AG04450 (cell line): ENCODE measurements at places on chromosomes 12 and 14.
A peak's percentile ranks its signal among the peaks of the same experiment; 100 is the strongest.

DNA sequence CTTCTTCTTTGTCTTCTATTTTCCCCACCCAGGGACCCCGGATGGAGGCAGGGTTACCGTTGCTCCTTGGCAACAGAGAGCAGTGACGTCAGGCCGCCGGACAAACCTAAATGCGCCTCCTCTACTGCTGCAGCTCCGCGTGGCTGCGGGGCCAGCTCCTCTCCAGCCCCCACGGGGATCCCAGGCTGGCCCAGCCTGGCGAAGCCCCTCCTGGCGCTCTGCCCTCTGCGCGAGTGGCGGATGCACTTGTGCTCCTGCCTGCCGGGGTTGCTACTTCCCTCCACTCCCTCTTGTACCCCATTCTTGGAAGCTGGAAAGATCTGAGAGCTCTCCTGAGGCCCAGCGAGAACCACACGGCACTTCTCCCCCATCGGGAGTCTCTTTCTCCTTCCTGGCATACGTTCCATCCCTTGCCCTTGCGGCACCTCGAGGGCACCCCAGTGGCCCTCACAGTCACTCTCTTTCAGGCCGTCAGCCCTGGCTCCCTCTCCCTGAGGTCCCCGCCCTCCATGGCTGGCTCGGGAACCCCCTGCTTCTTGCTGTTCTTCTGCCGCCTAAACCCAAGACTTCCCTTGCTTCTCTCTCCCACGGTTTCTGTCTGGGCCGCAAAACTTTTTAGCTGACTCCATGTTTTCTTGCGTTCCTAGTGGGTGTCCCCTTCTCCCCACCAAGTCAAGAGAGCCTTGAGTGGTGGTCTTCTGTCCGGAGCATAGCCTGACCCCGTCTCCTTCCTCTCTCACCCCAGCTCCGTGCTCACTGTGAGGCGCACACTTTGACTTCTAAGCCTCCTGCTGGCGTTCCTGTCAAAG, 121.7 kb downstream of the PAPOLA start:
- no peak for DNase-seq

DNA sequence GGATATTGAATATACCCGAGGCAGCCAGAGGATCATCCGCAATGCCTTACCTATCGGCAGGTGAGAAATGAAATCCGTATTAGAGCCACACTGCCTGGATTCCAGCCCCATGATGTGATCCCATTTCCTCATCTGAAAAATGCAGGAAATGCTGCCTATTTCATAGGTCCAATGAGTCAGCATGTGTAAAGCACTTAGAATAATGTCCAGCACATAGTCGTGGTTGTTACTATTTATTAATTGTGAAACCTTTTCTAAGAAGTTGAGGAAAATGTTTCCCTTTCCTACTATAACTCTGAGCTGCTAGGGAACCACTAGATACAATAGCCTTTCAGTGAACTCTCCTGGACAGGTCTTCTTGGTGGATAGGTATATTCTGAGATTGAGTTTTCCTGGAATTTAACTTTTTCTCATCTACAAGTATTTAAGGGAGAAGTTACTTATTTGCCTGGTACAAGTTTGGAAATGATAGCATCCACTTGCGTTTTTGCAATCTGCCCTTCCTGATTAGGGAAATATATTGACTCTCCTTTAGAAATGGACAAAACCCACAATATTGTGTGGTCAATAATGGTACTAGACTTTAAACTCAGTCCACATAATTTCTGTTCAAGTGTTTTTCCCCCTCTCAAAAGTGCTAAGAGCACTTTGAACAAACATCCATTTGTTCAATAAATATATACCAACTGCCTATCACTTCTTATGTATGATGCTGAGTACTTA, 12.2 kb downstream of the POLR3B start:
- peak; percentile 55 for DNase-seq

GRCh38 chr14:90193925-90194324, 62.4 kb upstream of the PSMC1 start:
- no peak for DNase-seq

DNA sequence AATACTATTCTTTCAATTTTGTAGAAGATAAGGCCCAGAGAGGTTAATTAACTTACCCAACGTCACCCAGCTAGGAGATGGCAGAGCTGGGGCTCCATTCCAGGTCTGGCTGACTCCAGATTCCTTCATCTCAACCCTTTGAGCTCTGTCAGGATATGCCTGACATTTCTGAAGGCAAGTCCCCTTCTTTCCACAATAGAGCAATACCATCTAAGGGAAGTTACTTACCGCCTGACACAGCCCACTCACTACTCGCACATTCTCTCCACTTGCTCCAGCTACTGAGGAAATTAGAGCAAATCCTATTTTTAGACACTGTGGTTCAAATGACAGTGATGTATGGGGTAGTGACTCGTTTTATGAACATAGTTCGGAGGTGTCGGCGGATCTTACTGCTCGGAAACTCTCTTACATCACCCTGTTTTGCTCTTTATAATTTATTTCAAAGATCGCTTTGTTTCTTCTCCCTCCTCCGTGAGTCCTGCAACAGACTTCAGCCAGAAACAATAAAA, 2.0 kb upstream of the WSCD2 start:
- no peak for DNase-seq

DNA sequence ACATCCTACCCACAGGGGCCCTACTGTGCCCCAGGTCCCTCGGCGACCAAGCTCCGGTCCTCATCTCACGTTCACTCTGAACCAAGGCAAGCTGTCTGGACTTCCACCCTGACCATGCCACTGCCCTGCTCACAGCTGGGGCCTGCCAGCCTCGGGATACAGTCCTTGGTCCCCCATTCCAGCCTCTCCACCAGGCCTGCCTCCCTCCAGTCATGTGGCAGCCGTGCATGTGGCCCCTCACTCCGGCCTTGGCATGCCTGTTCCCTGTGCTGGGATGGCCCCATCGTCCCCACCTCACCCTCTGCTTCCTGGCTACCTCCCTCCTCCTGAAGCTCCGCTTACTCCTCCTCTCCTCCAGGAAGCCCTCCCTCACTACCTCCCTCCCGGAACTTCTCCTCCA, 38.6 kb upstream of the DLK1 start:
- DNase-seq: no peak

- DNase-seq: no peak
These were observed 2.6 kb upstream of the PLEKHG3 start for GRCh38 chr14:64701660-64702059.

- no peak for DNase-seq
These were observed 161.9 kb downstream of the EMP1 start for GRCh38 chr12:13358391-13358905.

GRCh38 chr14:103721334-103722120, 5.9 kb downstream of the ZFYVE21 start:
- DNase-seq: no peak

- no peak for DNase-seq
These were observed 11.7 kb upstream of the COL2A1 start for GRCh38 chr12:48015954-48016353.

GRCh38 chr14:90681929-90682328, 134.3 kb downstream of the TTC7B start:
- DNase-seq: no peak

DNA sequence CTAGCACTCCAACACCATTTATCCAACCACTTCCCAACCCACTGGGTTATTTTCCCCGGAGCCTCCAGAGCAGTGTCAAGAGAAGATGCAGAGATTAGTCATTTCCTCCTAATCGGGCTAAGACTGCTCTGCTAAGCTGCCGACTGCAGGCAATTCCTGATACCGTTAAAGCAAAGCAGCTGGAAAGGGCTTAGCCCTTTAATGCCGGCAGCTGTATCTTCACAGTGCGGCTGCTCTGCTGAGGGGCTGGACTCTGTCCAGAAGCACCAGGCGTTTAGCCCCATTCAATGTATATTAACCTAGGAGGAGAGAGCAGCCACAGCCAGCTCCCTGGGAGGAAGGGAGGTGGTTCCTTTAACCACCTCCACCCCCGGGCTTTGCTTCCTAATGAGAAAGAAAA, 11.1 kb downstream of the AQP6 start:
- DNase-seq: peak; percentile 67

DNA sequence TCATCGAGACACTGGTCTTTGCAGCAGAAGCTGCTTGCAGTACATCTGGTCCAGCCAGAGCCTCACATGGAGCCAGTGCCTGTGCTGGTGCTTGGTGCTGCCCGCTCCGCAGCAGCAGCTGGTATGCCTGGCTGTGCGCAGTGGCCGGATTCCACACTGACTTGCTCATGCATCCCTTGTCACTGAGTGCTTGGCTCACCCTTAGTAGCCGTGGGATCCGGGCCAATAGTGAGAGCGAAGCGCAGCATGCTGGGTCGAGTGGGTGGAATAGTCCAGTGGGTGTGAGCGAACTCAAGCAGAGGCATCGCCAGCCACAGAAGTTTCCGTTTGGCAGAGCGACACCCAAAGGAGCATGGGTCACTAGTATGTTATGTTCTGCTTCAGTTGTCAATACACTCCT, 10.1 kb upstream of the FBXO33 start:
- no peak for DNase-seq
